NCI-H2107 (cell line): ENCODE measurements at places on chromosomes 4 and X.

DNA sequence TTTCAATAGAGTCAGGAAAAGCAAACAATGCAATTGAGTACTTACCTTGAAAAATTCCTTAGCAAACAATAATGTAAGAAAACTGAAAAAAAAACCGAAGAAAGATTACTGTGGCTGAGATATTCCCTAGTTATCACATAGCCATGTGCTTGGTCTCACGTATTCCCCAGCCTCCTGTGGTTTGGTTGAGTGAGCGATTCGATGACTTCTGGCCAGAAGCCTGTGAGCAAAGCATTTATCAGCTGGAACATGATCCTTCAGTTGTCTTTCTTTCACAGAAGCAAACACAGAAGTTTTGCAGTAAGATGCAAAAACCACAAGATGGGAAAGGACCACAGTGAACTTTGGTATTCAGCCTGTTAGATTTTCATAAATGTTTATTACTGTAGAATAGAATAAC, 1754.3 kb upstream of the AGA start:
- DNase-seq, result no peak

DNA sequence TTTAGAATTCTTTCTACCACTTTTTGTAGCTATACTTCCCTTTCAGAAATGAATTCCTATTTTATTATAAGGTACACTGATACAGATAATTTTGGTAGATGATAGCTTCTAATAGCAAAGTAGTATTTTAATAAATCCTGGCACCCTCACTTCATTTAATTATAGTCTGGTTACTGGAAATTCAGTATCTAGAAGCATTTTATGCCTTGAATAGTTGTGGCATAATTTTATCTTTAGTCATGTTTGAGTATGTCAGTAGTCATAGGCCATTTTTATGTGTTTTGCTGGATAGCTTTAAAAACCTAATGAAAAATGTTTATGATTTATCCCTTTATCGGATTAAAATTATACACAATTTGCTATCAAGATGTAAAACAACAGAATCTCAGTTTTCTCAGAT, 92.3 kb downstream of the DIAPH2 start:
- no peak for DNase-seq

GRCh38 chrX:113001836-113002235, 161.2 kb upstream of the AMOT start:
- no peak for DNase-seq

DNA sequence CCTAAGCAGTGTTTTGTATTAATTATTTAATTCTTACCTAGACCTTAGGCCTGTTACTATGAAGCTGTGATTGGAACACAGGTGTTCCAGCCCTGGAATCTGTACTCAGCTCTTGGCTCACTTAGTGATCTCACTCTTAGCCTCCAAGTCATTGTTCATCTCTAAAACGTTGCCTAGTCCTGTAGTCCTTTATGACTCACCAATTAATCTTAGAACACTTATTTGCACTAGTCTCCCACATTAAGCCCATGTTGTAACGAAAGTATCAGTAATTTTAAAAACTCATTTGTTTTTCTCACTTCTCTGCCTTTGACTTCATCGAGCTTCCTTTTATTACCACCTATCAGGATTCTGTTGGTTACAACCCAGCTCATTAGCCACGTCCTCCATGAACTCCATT, 1224.7 kb upstream of the TENM3 start:
- no peak for DNase-seq

DNA sequence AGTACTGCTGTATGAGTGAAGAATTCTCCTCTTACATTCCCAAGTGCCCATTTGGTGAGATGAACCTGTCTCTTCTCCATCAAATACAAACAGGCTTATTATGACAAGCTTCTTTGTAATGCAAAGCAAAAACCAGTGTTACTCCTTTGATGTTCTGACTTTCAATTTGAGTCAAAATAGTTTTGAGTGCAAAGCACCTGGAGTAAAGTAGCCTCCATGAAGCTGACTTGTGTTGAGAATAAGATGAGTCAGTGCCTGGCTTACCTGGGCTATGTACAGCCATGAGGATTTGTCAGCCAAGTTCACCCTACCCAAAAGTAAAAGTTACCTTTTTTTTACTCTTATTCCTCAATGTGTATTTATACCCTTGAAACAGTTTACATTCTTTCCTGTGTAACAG, 132.5 kb upstream of the FMR1 start:
- DNase-seq, result no peak

DNA sequence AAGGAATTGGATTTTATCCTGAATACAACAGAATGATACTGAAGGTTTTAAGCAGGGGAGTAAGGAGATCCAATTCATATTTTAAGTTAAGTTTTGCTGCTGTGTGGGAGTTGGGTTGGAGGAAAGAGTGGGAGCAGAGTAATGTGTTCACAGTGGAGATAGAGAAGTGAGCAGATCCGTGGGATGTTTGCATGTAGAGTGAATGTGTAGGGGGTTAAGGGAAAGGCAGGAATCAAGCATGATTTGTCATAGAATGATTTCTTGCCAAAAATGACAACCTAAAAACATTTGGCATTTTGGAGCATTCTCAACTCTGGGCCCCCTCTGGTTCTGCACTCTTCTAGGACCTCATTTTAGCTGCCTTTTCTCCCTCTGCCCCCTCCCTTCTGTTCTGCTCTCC, 76.6 kb downstream of the ARHGAP10 start:
- DNase-seq, result no peak
